ENCODE measurements at places on chromosomes 12 and 14.

DNA sequence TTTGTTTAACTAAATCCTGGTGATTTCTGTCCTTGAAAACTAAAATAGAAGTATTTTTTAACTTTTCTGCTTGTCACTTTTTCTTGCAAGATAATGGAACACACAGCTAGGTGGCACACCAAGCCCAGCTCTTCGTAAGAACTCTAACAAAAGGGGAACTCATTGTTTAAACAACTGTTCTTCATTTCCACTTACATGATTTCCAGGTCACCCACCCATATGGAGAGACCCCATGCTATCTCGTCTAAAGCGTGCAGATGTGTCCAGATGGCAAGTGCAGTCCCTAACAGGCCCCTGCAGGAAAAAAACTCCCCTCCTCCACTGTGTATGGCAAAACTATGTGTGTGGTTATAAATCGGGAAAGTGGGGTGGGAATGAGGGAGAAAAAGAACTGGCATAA, 43.3 kb upstream of the NT5DC3 start:
- no peak for DNase-seq

- no peak for DNase-seq
These were observed 56.2 kb upstream of the NID2 start for GRCh38 chr14:52124791-52125684.

GRCh38 chr12:122882908-122883558, 12.9 kb downstream of the VPS37B start:
- no peak for DNase-seq

DNA sequence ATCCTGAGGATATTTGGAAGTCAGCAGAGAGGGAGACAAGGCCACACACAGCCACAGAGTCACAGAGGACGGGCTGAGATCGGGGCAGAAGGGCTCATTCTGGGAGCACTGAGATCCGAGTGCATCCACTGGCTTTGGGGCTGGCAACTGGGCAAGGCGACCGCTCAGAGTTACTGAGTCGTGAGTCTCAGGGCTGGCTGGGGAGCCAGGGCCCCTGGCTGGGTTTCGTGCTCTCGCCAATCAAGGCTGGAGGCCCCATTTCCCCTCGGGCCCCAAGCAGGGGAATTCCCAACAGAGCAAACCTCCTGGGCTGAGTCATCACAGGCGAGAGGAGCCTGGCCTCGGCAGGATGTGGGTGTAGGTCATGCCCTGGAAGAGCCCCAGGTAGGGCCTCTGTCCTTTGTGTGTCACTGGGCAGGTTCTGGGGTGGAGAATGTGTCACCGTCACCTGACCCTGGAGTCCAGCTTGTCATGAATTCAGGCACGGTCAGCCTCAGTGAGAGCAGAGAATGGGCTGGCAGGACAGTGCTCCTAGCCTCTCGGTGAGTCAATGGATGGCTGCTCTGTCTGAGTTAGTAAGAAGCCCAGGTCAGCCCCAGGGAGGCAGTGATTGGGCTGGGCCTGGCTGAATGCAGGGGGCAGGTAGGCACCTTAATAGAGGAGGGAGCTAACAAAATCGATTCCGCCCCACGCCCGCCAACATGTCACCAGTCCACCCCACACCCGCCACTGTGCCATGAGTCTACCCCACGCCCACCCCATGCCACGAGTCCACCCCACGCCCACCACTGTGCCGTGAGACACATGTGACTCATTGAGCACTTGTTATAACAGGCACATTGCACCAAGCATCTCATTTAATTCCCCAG, 16.9 kb downstream of the ASB2 start:
- DNase-seq = peak; percentile 77

DNA sequence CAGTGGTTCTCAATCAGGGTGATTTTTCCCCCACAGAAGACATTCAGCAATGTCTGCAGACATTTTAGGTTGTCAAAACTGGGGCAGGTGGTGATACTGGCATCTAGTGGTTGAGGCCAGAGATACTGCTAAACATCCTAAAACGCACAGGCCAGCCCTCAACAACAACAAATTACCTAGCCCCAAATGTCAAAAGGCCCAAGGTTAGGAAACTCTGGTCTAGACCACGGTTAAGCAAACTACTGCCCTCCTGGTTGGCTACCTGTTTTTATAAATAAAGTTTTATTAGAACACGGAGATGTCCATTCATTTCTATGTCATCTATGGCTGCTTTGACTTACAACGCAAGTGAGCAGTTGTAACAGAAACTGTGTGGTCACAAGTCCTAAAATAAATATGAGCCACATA, 186.7 kb downstream of the EFCAB11 start:
- DNase-seq = peak; percentile 21
